ENCODE measurements at places on chromosomes 1 and 21.

DNA sequence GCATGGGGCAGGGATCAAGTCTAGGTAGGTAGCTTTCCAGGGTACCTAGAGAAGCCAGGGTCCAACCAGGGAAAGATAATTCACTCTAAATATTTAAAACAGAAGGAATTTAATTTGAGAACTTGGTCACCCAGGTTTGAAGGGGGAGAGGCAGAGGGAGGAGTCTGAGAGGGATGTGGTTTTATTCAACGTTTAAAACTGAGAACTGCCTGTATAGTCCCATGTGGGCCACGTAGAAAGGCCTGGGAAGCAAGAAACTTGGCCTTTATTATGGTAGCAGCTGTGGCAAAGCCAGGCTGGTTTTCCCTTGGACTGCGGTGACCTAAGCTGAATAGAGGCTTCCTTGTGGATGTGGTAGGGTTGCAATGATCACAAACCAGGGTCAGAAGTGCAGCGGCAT is 42.0 kb upstream of the DUSP10 start:
- no peak for DNase-seq

DNA sequence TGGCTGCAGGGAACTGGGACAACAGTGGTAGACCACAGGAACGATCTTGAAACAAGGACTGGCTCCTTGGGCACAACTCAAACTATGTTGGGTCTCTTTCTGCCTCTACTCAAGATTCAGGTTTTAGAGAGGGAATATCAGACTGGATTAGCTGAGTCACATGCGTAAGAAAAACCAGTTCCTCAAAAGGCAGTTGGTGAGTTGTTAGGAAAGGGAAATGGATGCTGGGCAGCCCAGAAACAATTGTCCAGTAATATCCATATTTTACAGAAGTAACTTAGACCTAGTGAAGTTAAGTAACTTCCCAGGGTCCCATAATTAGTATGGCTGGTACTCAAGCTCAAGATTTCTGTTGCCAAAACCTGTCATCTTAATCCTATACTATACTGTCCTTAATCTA is 27.0 kb upstream of the TMEM39B start:
- no peak for DNase-seq

DNA sequence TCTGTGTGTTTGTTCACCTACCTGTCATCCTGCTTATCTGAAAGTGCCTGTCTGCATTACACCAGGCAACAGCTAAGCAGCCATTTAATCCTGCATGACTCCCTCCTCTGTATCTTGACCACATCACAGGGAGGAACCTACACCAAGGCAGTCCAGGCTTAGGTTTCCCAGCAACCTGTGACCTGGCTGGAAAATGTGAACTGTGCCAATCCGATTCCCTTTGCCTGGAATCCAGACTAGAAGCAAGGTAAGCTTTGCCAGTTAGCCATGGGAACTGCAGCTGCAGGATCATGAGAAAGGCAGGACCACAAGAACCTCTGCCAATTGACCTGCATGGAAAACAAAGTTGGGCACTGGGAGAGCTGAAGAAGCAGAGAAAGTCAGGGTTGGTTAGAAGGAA is 6.3 kb upstream of the ATP1B1 start:
- DNase-seq = no peak

DNA sequence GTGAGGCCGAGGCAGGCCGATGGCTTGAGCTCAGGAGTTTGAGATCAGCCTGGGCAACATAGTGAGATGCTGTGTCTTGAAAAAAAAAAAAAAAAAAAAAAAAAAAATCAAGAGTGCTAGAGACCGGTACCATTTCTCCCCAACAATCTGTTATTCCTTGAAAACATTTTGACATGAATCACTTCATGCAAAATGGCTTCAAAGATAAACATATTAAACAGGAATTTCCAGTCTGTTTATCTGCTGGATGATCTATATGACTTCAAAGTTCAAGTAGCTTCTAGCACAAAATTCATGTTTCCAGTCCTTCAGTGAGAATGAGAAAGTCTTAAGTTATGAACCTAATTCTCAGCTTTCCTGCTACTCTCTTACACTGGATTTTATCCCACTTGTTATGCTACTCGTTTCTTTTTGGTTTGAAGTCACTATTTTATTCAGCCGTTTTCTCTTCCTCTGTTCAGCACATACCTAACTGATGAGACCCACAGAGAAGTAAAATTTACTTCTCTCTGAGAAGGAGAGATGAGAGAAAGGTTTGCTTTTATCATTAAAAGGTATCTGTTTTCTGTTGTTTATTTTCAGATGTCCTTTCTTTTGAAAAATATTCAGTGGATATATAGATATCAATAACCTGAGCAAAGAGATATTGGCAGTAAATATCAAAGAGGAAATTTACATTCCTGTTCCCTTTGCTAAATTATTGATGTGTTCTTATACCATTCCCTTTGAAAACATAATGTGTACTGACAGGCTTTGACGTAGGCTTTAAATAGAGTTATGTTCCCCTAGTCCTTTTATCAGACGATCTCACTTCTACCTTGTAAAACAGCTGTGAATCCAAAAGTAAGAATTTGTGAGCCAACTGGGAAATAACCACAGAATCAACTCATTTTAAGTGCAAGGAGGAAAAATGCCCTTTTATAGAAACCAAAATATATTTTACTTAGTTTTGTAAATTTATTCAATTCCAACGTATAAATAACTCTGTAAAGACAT is 38.2 kb downstream of the CD46 start:
- DNase-seq = no peak

- no peak for DNase-seq
Observed at GRCh38 chr1:147565189-147565980, 24.1 kb downstream of the BCL9 start.

- DNase-seq = peak; percentile 63
Observed at GRCh38 chr21:41366522-41367151, 4.8 kb downstream of the MX2 start.

DNA sequence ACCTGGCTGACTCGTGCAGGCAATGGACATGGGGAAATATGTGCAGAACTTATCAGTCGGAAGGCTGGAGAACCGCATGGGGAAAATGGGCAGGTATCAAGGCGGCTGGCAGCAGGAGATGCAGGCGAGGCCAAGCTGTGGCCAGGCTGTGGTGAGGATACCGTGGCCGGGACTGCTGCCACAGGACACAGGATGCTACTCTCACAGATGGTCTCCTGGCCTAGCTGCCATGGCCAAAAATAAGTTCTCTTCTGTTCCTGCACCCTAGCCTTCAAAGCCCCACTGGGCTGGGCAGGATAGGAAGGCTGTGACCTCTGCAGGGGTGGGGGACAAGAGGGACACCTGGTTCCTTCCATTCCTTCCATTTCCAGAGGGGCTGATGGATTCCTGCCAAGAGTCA is 26.4 kb downstream of the TEX35 start:
- no peak for DNase-seq

GRCh38 chr1:232894436-232894835 is 56.0 kb upstream of the NTPCR start:
- DNase-seq = no peak

GRCh38 chr21:36097427-36098181 is 27.8 kb downstream of the CBR1 start:
- DNase-seq = no peak

DNA sequence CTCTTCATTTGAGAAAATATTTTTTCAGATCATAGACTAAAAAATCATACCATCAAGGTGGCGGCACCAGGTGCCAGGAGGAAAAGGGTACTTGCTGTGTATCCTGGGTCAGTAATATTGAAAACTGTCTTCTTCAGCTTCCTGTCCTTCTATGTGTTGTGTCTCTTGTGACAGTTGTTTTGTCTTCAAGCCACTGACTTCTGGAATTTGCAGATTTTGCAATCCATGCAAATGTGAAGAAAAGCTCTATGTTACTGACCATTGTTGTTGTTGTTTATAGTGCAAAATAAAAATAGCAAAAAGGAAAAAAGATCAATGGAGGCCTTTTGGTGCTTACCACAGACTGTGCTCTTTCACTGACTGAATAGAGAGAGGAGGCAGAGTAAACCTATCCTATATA is 83.2 kb upstream of the RHOU start:
- no peak for DNase-seq

- peak; percentile 20 for DNase-seq
Observed at GRCh38 chr1:56200896-56201295, 378.5 kb downstream of the PLPP3 start.

DNA sequence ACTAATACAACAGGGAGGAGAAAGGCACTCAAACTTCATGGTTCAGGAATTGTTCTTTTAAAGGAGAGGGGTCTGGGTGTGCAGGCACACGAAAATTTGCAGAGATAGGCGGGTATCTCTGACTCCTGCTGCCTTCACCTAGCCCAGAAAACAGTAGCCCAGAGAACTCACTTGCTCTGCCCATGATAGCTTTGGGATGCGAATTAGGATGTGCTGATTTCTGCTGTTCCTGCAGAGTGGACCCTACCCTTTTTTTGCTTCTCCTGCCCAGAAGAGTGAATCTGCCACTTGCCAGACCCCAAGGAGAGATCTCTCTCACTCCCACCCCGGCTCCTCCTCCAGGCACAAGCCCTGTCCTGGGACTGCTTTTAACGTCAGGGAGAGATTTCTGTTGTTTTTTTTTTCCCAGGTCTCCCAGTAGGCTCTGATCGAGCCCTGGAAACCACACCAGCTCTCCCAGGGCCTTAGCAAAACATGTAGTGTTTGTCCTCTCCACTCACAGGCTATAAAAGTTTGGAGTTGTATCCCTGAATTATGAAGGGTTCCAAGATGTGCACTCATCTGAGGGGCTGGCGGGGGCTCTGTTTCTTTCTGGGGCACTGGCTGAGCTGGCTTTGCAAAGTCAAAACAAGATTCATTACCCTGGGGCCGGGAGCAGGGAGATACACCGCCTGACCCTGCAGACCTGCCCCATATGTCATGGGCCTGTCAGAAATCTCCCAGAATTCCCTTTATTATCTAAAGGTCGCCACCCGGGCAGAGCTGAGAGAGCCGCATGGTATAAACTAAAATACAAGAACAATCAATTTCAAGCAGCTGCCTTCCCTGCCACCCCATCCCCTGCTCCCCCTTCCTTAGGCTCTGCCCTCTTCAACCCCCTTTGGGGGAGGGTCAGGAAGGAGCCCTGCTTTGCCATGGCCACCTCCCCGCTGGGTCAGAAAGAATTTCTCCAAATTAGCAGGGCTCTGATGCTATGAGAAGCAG is 17.9 kb downstream of the PLXNA2 start:
- DNase-seq = no peak

DNA sequence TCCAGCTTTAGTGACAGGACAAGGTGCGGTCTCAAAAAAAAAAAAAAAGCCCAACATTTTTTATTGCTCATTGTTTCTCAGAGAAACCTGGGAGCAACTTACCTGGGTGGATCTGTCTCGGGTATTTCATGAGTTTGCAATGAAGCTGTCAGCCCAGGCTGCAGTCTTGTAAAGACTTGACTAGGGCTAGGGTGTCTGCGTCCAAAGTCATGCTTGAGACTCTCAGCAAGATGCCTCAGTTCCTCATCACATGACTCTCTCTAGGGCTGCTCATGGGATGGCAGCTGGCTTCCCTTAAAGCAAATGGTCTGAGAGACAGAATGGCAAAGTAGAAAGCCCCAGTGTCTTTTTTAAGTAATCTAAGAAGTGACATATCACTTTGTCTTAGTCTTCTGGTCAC is 8.1 kb downstream of the GABPA start:
- DNase-seq = no peak

DNA sequence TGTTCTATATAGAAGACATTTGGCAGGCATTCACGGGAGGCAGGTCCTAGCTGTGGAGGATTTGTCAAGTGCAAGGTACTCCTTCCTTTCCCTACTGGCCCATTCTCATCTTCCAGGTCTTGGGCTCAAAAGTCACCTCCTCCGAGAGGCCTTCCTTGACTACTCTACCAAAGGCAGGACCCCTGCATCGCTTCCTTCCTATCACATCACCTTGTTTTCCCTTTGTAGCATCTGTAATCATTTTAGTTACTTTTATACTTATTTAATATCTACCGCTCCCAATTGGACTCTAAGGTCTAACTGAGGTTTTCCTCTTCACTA is 296.8 kb upstream of the KAZN start:
- no peak for DNase-seq

DNA sequence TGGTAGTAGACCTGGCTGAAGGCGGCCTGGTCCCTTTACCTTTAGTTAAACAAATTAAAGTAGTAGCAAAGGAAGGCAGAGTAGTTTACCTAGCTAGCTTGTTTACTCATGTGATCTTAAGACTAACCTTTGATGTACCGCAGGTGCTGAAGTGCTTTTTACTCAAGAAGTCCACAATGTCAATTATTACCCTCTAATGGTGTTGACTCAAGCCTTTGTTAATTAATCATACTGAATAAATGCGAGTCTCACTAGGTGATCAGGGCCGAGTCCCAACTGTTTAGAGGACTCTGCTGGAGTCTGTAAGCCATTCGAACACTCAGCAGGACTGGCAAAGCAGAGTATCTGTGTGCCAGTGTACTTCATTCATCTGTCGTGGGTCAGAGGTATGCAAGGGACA is 381.1 kb upstream of the NCAM2 start:
- DNase-seq = no peak

DNA sequence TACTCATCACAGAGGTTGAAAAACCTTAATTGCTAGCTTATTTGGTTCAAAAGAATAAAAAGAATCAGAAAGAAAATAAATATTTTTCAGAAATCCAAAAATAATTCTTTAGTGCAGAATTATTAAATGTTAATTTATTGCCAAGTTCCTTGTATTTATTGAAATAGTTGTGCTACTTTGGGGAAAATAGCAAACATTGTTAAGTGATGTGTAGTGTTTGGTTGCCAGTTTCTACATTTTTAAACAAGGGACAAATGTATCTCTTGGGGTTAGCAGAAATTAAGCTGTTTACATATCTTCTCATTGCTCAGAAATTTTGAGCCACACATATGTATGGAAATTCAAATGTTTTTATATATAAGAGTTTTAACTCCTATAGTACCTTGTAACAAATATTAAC is 775.0 kb downstream of the USP25 start:
- DNase-seq = no peak

GRCh38 chr1:31739346-31739745 is 24.8 kb downstream of the ADGRB2 start:
- DNase-seq = no peak

GRCh38 chr1:48571303-48571987 is 99.4 kb upstream of the SPATA6 start:
- no peak for DNase-seq

GRCh38 chr1:79293611-79294010 is 287.1 kb upstream of the ADGRL4 start:
- no peak for DNase-seq

DNA sequence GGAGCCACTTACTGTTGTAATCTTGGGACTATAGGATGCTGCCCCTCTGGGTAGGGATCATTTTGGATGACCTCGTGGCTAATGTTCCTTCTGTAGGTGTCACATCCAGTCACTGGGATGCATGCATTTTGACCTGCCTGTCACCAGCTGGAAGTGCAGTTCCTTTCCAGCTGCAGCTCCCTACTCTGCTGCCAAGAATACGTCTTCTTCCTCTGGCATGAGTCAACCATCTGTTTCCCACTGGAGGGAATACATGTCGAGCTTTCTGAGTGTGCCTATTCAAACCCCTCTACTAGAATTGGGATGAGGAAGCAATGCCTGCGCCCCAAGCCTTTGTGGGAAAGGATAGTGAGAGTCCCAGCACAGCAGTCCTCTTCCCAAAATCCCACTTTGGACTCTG is 415.5 kb upstream of the ADAMTS5 start:
- peak; percentile 8 for DNase-seq
